ENCODE measurements at places on chromosomes 1 and 21.
A peak's percentile ranks its signal among the peaks of the same experiment; 100 is the strongest.

DNA sequence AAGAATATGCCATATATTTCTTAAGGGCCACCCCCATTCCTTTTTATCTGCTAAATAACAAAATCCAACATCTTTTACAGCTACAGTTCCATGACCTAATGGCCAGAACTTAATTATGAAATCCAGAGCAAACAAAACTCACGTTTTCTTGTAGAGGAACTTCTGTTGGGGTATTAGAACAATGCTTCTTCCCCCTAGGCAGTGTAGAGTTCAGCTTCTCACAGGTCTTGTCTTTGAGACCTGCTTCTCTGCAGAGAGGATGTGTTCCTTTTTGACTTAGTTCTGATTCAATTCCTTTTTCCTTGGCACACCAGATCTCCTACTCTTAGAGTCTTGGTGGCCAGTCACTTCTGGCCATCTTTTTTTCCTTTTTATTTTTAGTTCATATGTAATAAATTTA, 22.2 kb downstream of the VAV3 start:
- H3K36me3 ChIP-seq: peaks cover 3% of the 10 kb centered on the region
- no peak for DNase-seq
- H3K4me3 ChIP-seq: no peak overlapping the region
- peaks cover 60% of the 10 kb centered on the region for H3K4me1 ChIP-seq

DNA sequence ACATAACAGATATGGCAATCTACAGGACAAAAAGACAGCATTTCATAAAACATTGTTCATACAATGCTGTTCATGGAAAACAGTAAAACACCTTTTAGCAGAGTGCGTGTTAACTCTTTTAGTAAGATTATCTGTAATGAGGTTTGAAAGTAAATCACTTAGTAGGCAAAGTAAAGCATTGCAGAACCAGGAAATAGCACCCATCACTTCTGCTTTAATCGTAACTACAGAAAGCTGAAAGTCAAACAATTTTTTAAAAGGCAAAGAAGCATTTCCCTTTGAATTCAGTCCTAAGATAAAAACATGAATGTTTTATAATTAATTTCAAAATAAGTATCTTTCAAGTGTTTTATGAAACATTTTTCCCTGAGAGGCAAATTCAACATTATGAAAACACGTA, 63.3 kb upstream of the RNF11 start:
- H3K27me3 ChIP-seq: peaks cover 19% of the 10 kb centered on the region
- peaks cover 5% of the 10 kb centered on the region for H3K4me1 ChIP-seq
- no peak for DNase-seq
- H3K36me3 ChIP-seq: no peaks in the 10 kb centered on the region
- no peak overlapping the region for H3K27ac ChIP-seq
- H3K4me3 ChIP-seq: no peak overlapping the region

- H3K4me3 ChIP-seq: no peak overlapping the region
- DNase-seq: no peak
- no peaks in the 10 kb centered on the region for H3K36me3 ChIP-seq
- no peak overlapping the region for H3K27ac ChIP-seq
- H3K27me3 ChIP-seq: peaks cover 3% of the 10 kb centered on the region
Measured at GRCh38 chr21:17446737-17447136, 66.1 kb upstream of the CXADR start.

DNA sequence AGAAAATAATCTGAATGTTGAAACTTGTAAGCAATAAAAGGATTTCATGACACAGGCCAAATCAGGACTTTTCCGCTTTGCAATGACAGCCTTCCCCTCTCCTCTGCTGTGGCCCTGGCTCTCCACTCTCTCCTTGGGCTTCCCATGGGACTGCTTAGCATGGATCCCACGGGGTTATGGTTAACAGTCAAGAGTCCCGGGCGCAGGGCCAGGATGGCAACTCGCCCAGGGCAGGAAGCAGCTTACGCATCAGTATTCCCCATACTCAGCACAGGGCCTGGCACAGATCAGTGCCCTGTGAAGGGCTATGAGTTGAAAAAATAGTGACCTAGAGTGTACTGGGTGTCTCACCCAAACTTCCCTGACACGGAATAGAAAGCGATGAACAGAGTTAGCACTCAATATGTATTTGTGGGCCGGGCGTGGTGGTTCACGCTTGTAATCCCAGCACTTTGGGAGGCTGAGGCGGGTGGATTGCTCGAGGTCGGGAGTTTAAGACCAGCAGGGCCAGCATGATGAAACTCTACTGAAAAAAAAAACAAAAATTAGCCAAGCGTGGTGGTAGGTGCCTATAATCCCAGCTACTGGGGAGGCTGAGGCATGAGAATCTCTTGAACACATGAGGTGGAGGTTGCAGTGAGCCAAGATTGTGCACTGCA, 29.1 kb upstream of the GRHL3 start:
- no peak for DNase-seq
- no peak overlapping the region for H3K27ac ChIP-seq
- H3K27me3 ChIP-seq: peaks cover 2% of the 10 kb centered on the region
- H3K4me1 ChIP-seq: no peaks in the 10 kb centered on the region
- no peaks in the 10 kb centered on the region for H3K36me3 ChIP-seq
- no peak overlapping the region for H3K4me3 ChIP-seq

DNA sequence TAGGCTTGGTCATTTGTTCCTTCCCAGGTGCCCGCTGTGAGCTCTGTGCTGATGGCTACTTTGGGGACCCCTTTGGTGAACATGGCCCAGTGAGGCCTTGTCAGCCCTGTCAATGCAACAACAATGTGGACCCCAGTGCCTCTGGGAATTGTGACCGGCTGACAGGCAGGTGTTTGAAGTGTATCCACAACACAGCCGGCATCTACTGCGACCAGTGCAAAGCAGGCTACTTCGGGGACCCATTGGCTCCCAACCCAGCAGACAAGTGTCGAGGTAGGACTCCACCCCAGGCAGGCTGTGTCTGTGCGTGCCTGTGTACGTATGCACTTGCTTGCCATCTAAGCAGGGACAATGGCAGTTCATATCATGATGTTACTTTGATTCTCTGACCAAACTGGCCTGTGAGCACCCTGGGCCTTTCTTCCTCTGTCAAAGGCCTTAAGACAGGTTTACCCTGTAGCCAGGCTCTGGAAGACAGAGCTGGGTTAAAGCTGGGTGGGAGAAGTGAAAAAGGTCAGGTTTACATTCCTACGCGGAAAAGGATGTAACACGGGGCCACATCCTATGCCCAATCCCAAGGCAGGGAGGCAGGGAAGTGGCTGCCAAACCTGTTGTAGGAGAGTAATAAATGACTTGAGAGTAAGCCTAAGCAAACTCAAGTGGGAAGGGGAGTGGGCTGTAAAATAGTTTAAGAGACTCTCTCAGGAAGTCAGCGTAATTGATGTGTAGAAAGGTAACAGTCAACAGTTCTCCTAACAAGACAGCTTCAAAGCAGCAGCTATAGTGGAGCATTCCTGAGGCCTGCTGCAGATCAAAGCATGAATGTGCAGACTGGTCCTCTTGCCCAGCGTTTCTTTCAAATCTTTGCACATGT, 42.5 kb downstream of the LAMC2 start:
- peaks cover 6% of the 10 kb centered on the region for H3K4me1 ChIP-seq
- peaks cover 2% of the 10 kb centered on the region for H3K27me3 ChIP-seq
- H3K36me3 ChIP-seq: no peaks in the 10 kb centered on the region
- H3K4me3 ChIP-seq: no peak overlapping the region
- DNase-seq: no peak

DNA sequence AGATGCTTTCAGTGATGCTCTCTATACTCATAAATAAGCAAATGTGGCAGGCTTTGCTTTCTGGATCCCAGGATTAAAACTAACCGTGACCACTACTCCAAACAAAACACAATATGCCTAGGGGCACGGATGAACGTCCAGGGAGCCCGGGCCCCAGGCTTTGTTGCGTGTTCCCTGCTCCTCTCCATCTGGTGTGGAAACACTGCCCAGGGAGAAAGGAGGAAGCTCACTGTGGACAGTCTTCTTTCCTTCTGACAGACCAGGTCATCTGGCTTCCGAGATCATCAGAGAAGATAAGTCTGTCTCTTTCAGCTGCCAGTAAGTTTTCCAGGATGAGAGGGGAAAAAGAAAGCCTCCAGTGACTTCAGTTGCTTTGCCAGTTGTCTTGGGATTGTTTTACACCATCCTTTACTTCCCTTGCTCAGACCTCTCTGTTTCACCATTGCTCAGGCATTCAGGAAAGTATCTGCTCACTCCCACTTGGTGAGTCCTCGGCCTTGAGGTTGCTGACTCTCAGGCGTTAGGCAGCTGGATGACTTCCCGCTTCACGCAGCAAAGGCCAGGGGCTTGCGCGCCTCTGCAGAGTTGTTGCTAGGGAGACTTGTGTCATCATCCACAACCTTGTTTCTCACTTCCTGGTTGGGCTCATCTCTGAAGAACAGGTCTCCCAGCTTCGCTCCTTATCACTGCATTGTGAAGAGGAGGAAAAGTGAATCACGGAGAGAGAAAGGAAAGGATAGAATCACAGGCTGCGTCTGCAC, 20.6 kb upstream of the PGD start:
- no peaks in the 10 kb centered on the region for H3K27me3 ChIP-seq
- no peak for DNase-seq
- H3K27ac ChIP-seq: no peak overlapping the region
- no peaks in the 10 kb centered on the region for H3K36me3 ChIP-seq
- no peak overlapping the region for H3K4me3 ChIP-seq

DNA sequence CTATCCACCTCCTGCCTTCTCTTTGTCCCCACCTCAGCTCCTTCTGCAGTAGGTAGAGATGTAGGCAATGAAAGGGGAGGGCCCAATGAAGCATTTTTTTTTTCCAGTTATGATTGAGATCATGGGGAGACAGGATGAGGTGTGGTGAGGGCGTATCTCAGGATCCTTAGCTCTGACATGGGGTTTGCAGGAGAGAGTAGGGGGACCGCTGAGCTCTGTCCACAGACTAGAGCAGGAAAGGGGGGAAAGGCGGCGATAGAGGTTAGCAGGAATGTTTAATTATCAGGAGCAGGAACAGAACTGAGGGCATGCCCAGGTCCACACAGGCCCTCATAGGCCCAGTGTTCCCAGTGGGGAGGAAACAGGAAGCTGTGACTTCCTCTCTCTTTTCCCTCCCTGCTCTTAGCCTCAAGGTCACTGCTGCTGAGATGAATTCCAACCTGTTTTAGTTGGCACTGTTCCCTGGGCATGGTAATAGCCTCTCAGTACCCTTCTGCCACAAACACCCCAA, 901 bp upstream of the RXFP4 start:
- peaks cover 6% of the 10 kb centered on the region for H3K36me3 ChIP-seq
- H3K27me3 ChIP-seq: no peaks in the 10 kb centered on the region
- DNase-seq: no peak

- H3K36me3 ChIP-seq: no peaks in the 10 kb centered on the region
- H3K4me1 ChIP-seq: peaks cover 13% of the 10 kb centered on the region
- DNase-seq: peak; percentile 39
- H3K4me3 ChIP-seq: peak overlapping the region; percentile 66
Measured at GRCh38 chr1:17356387-17357026, 15.5 kb upstream of the PADI6 start.

DNA sequence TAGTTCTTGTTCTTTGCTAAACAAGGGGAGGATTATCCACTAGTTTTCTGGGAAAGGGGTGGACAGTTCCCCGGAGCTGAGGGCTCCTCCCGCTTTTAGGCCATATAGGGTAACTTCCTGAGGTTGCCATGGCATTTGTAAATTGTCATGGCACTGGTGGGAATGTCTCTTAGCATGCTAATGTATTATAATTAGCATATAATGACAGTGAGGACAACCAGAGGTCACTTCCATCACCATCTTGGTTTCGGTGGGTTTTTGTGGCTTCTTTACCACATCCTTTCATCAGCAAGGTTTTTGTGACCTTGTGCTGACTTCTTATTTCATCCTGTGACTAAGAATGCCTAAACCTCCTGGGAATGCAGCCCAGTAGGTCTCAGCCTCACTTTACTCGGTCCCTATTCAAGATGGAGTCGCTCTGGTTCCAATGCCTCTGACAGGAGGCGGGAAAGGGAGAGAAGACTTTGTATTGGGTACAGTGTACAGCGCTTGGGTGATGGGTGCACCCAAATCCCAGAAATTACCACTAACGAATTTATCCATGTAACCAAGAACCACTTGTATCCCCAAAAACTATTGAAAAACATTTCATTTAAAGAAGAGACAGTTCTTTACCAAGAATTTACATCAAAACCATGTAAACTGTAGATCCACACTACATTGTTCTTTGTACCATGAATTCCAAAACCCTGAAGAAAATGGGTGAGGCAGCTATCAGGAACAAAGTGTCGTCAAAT, 8.7 kb upstream of the SLC2A5 start:
- H3K4me3 ChIP-seq: no peak overlapping the region
- peaks cover 29% of the 10 kb centered on the region for H3K27me3 ChIP-seq
- DNase-seq: peak; percentile 16
- no peak overlapping the region for H3K27ac ChIP-seq

DNA sequence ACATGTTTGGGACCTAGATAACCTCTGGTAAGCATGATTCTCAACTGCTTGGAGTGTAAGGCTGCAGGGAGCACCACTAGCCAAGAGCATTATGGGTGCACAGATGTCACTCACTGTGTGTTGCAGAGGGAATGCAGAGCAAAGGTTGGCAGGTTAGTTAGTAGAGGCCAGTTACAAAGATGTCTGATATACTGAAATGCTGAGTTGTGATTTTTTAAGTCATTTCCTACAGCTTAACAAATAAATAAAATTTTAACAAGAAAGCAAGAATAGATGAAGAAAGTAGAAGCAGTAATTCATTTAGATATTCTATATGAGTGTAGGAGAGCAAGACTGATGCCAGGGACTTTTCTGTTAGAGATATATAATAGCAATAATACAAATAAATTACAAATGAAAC, 64.8 kb downstream of the MARK1 start:
- H3K4me1 ChIP-seq: no peaks in the 10 kb centered on the region
- H3K27me3 ChIP-seq: peaks cover 5% of the 10 kb centered on the region
- no peak overlapping the region for H3K27ac ChIP-seq
- no peaks in the 10 kb centered on the region for H3K36me3 ChIP-seq
- no peak overlapping the region for H3K4me3 ChIP-seq

GRCh38 chr1:205484985-205485967, 19.2 kb upstream of the CDK18 start:
- H3K27me3 ChIP-seq: peaks cover 54% of the 10 kb centered on the region
- no peaks in the 10 kb centered on the region for H3K36me3 ChIP-seq
- H3K4me3 ChIP-seq: no peak overlapping the region
- peaks cover 24% of the 10 kb centered on the region for H3K4me1 ChIP-seq
- no peak overlapping the region for H3K27ac ChIP-seq
- DNase-seq: peak; percentile 64

GRCh38 chr21:35106246-35106835, 57.2 kb upstream of the RUNX1 start:
- no peak overlapping the region for H3K27ac ChIP-seq
- H3K4me3 ChIP-seq: no peak overlapping the region
- no peaks in the 10 kb centered on the region for H3K27me3 ChIP-seq
- no peak for DNase-seq
- H3K36me3 ChIP-seq: no peaks in the 10 kb centered on the region

Data from activated naive CD8-positive, alpha-beta T cell treated with anti-CD3 and anti-CD28 coated beads, Interleukin-2, amount 50 U/mL, for 24 hours (primary cell).